ENCODE measurements at places on chromosomes 2 and 18. TPM values are rescaled to one million over a fixed set of nuclear protein-coding genes. Genes with fewer than 3 reads are reported as not detected.
A peak's percentile ranks its signal among the peaks of the same experiment; 100 is the strongest.

Gene SGPP2
- total RNA-seq: 0.20 TPM

Gene SRD5A2
- not detected for total RNA-seq

Gene EML6
- total RNA-seq: 0.23 TPM

DNA sequence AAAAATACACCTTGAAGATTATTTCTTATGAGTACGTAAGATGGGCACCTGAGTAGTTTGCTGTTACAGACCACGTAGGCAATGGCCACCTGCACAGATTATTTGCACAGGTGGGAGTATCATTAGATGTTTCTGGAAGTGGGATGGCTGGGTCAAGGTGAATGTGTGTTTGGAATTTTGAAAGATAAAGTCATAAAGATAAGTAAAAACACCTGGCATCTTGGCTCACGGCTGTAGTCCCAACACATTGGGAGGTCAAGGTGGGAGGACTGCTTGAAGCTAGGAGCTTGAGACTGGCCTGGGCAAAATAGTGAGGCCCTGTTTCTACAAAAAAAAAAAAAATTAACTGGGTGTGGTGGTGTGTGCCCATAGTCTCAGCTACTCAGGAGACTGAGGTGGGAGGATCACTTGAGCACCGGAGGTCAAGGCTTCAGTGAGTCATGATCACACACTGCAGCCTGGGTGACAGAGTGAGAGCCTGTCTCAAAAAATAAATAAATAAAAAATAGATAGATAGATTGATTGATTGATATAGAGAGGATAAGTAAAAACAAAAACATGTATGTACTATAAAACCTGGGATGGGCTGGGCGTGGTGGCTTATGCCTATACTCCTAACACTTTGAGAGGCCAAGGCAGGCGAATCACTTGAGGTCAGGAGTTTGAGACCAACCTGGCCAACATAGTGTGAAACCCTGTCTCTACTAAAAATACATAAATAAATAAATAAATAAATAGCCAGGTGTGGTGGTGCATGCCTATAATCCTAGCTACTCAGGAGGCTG lies 30.4 kb downstream of the ODC1 start:
- no peak for DNase-seq

DNA sequence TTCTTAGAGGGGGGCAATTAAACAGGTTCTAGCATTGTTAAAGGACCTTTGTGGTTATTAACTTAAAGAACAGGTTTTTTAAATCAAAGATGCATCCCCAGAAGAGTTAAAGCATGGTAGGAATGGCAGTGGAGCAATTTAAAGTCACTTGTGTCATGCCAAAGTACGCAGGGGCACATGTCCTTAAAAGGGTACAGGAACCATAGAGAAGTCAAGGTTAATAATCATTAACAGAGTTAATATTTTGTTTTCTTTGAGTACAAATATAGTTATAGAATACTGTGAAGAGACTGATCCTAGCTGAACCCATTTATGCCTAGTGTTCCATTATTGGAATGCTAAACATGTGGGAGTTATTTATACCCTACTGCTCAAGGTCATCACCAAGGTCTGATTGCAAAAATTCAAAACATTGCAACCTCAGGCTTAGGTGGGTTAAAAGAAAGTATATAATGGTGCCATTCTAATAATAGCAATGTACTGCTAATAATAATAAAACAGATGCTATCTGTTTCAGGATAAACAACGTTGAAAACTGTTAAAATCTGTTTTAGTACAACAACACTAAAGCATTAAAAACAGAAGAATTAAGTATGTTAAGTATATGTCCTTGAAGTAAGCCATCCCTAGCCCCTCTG lies 216.0 kb downstream of the MYO3B start:
- DNase-seq: no peak

DNA sequence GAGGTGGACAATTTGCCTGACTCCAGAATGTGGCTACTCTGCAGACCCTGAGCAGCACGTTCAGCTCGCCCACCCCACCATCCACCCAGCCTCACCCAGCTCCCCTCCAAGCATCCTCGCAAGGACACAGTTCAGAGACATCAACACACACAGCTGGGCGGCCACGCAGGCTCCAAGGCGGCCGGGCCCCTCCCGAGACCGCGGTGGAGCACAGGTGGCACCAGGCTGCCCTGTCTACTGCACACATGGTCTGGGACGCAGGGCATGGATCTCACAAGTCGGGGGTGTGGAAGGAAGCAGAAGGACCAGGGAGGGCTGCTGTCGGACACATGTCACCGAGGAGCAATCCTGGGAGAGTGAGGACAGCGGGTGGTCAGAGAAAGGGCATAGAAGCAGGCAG lies 36.2 kb downstream of the AQP12A start:
- DNase-seq: no peak

GRCh38 chr2:65487404-65487803 lies 55.0 kb upstream of the SPRED2 start:
- no peak for DNase-seq

Gene ASB1
- total RNA-seq: 30.6 TPM

DNA sequence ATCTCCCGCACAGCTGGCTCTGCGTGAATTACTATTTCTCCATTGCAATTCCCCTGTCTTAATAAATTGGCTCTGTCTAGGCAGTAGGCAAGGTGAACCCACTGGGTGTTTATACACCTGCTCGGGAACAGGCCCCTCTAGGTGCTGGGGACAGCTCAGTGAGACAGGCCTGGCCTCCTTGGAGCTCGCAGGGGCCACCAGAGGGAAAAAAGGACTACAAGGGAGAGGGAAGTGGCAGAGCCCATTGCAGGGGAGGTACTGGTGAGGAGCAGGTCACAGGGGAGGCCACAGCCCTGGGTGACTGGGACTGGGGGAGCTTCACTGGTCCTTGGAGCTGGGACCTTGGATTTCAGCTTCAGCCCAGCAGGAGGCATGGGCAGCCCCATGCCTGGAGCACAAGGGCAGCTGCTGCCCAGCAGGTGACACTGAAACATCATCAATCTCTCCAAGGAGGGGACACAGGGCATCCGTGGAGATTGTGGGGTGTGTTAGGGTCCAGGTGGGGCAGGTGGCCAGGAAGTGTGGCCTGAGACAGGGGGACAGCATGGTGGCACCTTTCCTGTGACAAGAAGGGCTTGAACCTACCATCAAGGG lies 31.2 kb downstream of the NGEF start:
- no peak for DNase-seq

DNA sequence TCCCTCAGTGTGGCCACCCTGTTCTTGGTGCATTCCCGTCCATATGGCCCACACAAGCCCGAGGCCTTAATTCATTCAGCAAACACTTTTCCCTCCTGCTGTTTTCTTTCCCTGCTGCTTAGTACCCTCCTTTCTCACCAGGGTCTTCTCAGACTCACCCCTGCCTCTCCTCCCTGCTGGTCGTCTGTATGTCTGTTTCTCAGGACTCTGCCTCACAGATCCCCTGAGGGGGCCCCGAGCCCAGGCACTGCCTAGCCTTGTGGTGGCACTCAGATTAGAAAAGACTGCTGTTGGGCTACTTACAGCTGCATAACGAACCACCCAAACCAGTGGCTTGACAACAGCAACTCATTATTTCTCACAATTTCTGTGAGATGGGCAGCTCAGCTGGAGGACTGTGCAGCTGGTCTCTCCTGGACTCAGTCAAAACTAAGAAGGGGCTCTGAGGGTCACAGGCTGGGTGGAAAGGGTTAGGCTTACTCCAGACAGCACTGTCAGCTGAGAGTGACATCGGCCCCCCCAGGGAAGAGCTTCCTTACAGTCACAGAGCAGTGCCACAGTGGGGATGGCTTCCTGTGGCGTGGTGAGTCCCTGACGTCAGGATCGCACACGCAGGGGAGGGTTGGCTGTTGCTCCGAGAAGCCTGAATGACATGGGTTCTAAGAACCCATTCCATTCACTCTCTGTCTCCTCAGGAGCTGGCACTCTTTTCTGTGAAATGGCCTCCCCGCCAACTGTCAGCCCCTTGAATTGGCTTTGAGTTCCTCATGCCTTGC lies 139.0 kb downstream of the UXS1 start:
- no peak for DNase-seq

GRCh38 chr2:240981871-240982800 lies 16.3 kb upstream of the SNED1 start:
- DNase-seq: no peak

DNA sequence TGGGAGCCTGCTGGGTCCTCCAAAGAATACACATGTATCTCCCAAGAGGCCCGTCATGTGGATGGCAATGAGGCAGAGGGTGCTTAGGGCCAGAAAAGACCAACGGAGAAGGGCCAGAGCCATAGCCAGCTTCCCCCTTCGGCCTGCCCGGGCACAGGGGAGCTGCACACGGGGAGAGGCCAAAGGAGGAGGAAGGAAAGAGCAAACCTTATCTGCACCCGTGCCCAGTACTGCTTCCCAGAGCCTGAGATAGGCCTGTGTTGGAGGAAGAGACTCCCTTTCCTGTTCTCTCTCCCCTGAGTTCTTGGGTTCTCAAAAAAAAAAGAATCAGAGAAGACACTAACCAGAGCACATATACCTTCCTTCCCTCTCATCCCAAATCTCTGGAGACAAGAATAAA lies 250.3 kb downstream of the ANAPC1 start:
- no peak for DNase-seq

Gene ANKZF1
- total RNA-seq: 43.8 TPM

- DNase-seq: no peak
Measured at GRCh38 chr2:151971301-151972051, 127.4 kb downstream of the CACNB4 start.

DNA sequence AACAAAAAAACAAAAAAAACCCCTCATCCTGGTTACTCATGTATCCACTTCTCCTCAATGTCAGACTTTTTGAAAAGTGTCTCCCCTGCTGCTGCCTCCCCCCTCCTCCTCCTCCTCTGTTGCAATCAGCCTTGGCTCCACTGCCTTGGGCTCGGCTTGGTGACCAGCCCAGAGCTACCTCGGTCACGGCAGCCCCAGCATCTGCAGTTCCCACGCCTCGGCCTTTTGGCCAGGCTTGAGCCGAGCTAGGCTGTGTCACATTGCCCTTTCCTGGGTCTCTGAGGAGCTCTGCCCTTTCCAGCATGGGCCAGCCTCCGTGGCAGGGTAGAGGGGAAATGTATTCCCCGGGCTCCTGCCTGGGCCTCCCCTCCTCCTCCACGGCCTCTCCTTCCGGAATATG lies 22.7 kb upstream of the INHBB start:
- DNase-seq: no peak

Gene ARHGAP28
- total RNA-seq: 15.5 TPM

- no peak for DNase-seq
Measured at GRCh38 chr2:11687736-11688135, 17.7 kb upstream of the NTSR2 start.

Gene MC5R
- 0.26 TPM for total RNA-seq

DNA sequence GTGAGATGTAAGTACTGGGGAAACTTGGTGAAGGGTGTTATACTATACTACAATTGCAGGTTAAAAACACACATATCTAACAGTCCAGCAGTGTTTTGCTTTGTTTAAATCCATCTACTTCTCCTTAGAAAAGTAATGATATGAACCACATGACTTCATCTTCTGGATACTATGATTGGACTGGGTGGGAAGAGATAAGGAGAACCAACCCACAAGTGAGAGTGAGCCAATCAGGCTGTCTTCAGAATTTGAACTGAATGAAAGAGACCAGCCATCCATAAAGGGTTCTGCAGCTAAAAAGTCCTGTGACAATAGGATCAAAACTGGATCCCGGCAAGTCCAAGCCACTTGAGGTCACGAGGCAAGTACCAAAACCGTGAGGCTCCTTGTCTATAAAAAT lies 46.6 kb downstream of the KANSL3 start:
- DNase-seq: no peak

DNA sequence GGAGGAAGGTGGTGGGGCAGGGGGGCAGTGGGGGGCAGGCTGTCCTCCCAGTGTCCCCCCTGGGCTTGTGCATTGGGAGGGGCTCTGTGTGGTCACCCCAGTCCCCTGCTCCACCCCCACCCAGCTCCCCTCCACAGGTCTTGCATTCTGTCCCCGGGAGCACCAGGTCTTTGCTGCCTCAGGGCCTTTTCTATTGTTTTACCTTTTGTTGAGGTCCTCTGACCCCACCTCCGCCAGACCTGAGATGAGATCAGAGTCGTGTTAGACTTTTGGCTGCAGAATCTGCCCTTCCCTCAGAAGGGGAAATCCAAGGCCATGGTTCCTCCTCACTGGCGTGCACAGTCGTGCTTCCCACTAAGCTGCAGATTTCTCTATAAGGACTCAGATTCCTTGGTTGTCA lies 20.8 kb downstream of the ATG4B start:
- DNase-seq: no peak

- DNase-seq: peak; percentile 49
Measured at GRCh38 chr18:33495278-33495677, 54.8 kb upstream of the CCDC178 start.

Gene RIT2
- not detected for total RNA-seq

Gene RNF152
- total RNA-seq: 73.9 TPM

Gene OTX1
- not detected for total RNA-seq

DNA sequence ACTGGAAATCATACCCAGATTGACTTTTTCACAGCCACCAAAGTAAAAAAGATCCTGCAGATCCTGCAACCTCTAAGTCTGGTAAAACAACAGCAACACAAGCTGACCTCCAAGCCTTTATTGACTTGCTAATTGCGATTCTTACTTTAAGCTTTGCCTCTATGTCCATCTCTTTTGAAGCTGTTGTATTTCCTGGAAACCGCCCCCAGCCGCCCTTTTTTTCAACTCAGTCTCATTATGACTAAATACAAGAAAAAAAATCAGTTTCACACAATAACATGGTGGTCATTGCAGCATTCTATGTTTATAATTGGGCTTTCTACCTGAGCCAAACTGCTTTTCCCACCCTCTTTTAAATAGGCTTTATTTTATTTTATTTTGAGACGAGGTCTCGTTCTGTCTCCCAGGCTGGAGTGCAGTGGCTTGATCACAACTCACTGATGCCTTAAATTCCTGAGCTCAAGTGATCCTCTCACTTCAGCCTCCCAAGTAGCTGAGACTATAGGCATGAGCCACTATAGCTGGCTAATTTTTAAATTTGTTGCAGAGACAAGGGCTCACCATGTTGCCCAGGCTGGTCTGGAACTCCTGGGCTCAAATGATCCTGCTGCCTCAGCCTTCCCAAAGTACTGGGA lies 76.2 kb downstream of the MOGAT1 start:
- no peak for DNase-seq

Gene ANKRD23
- 2.5 TPM for total RNA-seq

GRCh38 chr2:110770959-110771431 lies 38.6 kb downstream of the ACOXL start:
- DNase-seq: peak; percentile 10

All from astrocyte (in vitro differentiated cells and primary cell).